Mesenchymal stem cell (in vitro differentiated cells and primary cell): ENCODE measurements at places on chromosomes 7 and 10.

GRCh38 chr7:75667938-75668337 is 70.8 kb downstream of the HIP1 start:
- no peak for DNase-seq

DNA sequence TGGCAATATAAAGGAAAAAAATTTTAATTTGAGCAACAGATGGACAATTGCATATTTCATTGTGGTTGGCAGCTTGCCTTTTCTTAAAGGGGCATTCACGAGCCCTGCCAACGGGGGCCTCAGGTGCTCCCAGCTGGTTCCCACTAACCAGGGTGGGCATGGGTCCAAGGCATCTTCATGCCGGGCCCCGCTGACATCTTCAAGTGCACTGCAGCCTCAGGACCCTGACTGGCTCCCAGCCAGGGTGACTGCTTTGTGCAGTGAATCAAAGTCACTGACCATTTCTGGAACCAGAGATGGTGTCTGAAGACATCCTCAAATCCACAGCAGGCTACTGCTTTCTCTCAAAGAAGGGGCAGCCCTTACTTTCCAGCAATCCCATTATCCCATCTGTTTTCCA is 275.2 kb upstream of the MGMT start:
- no peak for DNase-seq

DNA sequence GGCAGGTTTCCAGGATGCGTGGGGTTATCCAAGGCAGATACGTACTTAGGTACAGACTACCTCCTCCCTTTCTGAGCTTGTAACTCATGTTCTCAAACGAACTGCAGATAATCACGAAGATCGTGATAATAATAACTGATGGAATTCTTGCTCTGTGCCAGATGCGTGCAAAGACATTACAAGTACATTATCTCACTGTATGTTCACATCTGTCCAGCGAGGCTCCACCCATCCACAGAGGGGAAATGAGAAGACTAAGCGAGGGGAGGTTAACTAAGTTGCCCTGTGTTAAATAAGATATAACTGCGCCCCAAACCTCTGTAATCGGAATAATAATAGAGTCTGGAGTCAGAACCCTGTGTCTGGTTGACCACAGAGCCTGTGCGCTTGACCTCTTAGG is 1.9 kb downstream of the GALNT17 start:
- no peak for DNase-seq

DNA sequence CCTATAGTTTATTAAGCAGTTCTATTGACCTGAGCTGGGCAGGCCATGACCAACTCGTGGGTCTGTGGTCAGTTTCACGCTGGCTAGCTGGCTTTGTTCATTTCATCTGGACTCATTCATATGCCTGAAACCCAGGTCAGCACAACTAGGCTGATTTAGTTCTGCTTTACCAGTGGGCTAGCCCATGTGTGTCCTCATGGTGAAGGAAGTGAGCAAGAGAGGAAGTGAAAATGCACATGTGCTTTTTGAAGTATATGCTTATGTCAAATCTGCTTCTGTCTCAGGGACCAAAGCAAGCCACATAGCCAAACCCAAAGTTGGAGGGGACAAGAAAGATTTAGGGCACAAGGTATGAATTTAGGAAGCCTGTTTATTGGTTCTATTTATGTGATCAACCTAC is 154.5 kb downstream of the RNF133 start:
- no peak for DNase-seq

GRCh38 chr7:98702021-98702420 is 84.9 kb downstream of the NPTX2 start:
- DNase-seq: no peak

GRCh38 chr10:25867321-25867720 is 66.7 kb upstream of the MYO3A start:
- DNase-seq: no peak

- no peak for DNase-seq
Measured at GRCh38 chr7:46524350-46524749, 603.3 kb upstream of the IGFBP3 start.

DNA sequence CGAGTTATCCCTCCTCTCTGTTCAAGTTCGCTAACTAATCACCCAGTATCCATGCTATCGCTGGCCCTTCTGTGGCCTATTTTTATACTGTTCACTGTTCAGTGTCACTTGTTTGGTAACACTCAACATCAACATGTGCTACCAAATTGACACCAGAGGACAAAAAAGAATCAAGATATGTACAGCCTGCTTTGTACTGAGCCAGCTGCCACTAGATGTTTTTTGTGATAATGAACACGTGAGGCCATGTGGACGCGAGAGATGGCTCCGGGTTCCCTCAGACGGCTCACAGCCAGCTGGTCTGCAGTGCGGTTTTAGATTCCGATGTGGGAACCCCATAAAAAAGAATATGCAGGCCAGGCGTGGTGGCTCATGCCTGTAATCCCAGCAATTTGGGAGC is 21.2 kb downstream of the CAV1 start:
- DNase-seq: peak; percentile 26

DNA sequence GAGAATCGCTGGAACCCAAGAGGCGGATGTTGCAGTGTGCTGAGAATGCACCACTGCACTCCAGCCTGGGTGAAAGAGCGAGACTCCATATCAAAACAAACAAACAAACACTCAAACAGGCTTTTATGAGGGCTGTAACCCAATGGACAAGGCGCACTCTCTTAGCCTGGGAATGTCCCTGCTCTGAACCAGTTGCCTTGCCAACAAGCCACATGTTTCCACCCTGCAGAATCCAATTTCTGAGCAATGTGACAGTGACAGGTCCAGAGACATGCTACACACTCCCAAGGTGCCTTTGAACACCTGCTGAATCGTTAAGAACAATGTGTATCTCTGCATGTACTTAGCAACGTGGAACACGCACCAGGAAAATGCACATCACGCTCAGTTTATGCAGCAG is 186.8 kb upstream of the AUTS2 start:
- no peak for DNase-seq

DNA sequence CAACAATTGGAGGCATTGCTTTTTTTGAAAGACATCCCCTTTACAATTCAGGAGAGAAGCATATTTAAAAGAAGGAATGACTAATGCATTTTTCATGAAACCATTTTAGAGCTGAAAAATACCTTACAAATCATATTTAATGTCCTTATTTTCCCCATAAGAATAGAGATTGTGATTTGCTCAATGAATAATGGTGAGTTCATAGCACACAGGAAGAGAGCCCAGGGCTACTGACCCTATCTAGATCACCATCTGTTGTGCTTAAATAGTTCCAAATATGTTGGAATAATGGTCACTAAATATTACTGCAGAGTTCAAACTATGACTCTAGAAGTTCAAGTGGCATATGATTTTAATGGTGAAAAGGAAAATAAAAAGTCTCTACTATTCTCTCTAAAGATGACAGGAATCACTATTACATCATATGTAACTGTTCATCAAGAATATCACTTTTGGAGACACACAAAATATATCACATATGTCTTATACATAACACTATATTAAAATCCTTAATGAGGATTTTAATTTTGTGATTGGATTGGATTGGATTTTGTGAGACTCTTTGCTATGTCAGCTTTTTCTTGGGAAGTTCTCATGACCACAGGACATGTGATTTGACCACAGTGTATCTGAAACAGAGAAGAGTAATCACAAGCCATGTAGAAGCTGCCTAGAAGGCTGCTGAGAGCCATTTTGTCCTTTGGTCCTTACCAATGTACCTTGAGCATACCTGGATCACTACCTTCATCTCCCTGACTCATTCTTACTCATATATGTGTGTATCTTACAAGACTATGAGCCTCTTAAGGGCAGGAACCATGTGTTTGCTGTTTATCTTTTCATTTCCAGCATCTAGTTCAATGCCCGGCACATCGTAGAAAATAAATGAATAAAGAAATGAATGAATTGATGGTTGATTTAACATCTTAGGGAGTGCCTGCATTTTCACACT is 26.4 kb downstream of the SLC16A9 start:
- no peak for DNase-seq

DNA sequence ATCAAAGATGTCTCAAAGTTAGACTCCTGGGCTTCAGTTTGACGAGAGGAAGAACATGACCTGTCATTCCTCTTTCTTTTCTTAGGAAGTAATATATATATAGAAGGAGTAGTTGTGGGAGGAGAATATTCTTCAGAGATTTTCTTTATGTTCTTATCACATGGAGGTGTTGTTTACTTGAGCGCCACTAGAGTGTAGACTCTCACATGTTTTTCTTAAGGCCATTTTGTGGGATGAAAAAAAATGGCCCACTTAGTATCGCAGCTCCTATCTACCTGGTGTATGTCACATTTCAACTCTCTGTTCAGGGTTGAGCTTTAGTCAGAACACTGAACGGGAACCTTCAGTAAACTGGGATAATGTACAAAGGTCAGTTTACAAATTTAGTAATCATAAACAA is 645.2 kb downstream of the PHTF2 start:
- no peak for DNase-seq

DNA sequence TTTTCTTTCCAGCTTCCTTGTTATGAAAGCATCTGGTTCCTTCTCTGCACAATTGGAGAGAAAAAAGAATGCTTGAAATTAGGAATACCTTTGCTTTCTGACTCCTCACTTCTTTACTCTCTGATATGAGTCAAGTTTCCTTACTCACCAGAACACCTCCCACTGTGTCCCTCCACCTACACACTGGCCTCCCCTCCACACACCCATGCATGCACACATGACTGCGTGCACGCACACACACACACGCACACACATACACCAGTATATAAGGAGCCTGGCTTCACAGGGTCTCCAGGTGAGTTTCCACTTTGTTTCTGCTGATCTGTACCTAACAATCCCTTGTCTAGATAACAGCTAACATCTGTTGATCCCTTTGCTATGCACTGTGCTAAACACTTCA is 11.4 kb upstream of the PTER start:
- no peak for DNase-seq

GRCh38 chr7:128168667-128169210 is 72.3 kb upstream of the LEP start:
- DNase-seq: peak; percentile 22
